ENCODE measurements at places on chromosomes 2 and 18.

DNA sequence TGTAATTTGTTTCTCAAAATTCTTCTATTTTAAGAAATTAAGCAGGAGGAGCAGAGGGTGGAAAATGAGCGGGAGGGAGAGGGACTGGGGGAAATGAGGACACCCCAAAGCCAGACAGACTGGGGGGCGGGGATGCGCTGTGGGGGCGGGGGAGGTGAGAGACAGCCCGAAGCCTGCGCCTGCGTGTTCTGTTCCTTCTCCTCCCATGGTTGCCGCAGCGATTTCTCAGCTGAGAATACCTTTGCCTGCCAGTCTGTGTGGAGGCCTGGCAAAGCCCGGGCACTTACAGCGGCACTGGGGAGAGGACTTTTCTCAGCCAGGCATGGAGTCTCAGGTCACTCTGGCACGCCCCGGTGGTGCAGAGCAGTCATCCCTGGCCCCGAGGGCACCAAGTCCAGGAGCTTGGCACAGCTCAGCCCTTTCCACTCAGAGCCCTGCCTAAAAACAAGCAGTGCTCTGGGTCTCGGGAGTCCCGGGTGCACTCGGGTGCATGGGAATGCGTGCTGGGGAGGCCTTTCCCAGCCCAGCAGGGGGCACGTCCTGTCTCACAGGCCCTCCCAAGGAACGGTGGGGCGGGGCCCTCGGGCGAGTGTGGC, 289.3 kb upstream of the HS6ST1 start:
- DNase-seq: no peak

DNA sequence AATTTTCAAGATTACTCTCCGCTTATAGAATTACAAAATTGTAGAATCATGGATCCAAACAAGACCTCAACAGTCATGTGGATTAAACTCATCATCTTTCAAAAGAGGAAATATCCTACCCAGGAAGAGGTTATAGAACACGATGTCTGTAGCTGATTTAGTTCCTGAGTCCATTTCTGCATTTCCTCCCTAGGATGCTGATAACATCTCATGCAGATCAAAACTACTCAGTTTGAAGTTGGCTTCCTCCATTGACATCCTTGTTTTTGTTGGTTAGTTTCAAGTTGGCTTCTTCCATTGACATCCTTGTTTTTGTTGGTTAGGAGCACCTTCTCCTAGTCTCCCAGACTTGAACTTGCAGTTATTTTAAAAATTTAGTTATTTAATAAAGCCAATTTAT, 147.5 kb downstream of the PARD3B start:
- DNase-seq: no peak

DNA sequence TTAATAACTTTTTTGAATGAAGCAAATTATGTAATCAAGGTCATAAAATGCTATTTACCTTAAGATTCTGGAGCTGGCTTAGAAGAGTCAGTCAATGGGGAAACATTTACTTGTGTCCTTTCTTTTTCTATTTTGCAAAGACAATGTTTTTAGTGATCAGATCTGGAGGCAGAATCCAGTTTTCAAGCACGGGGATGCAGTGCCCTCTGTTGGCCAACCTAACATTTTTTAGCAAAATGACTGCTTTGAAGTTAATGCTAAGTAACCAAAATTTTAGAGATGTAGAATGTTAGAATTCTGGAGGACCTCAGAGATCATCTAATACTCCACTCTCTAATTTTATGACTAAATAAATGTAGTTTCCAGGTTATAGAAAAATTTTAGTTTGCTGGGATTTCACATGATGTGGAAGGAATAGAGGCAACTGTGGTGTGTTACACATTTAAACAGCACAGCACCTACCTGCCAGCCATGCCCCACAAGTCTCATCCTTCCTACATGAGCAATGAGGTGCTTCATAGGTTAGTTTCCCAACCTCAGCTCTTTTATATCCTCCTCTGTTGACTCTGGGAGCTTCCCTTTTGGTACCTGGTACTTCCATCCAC, 23.6 kb upstream of the SLC9A4 start:
- no peak for DNase-seq

DNA sequence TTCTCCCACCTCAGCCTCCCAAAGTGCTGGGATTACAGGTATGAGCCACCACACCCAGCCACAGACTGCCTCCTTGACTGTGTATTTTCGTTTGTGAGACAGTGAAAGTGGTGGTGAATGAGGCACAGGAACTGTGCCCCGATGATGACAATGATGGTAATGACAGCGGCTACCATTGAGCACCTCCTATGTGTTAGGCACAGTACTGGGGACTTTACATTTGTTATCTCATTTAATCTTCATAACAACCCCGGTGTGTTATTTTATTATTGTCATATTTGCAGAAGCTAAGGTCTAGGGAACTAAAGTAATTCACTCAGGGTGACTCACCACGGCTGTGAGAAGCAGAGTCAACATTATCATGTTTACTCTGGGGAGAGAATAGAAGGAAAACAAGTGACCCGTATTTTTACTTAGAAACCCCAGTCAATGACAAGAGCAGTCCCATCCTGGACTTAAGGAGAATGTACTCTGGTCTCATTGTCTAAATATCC, 77.6 kb upstream of the ALPP start:
- DNase-seq: no peak

Measured in NCI-H2107 (cell line).